ENCODE measurements at places on chromosomes 13 and 19.

GRCh38 chr13:100363874-100364273 is 224.7 kb downstream of the GGACT start:
- DNase-seq, result no peak

- DNase-seq, result no peak
These were observed 109.0 kb downstream of the STARD13 start for GRCh38 chr13:33176526-33176925.

DNA sequence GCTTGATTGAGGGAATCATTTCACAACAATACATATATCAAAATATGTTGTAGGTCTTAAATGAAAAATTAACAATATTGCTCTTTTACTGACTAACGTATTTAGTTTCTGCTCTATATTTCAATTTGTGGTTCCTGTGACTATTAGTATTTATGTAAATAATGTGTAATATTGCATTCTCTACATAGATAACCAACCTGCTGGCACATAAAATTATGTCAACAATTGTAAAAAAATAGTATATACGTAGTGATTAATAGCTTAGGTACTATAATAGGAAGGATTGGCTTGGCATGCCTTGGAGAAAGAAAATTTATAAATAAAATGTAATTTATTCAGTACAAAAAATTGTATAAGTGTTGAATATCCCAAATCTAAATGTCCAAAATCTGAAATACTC is 1336.1 kb downstream of the PCDH9 start:
- no peak for DNase-seq

- no peak for DNase-seq
These were observed 53.1 kb downstream of the USP12 start for GRCh38 chr13:27118428-27119054.

GRCh38 chr19:40512110-40512472 is 45.3 kb downstream of the SPTBN4 start:
- no peak for DNase-seq

DNA sequence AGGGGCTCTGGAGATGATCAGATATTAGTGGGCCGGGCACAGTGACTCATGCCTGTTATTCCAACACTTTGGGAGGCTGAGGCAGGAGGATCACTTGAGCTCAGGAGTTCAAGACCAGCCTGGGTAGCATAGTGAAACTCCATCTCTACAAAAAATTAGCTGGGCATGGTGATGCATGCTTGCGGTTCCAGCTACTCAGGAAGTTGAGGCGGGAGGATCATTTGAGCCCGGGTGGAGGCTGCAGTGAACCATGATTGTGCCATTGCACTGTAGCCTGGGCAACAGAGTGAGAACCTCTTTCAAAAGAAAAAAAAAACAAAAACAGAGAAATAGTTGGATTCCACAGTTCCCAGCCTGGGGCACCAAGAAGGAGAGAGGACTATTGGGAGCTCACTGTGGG is 17.9 kb upstream of the SHFL start:
- no peak for DNase-seq

- no peak for DNase-seq
These were observed 34.9 kb upstream of the C19orf12 start for GRCh38 chr19:29750001-29750400.

- peak; percentile 85 for DNase-seq
These were observed 572 bp downstream of the UCHL3 start for GRCh38 chr13:75550159-75550567.

- peak; percentile 79 for DNase-seq
These were observed 153.5 kb downstream of the HS6ST3 start for GRCh38 chr13:96243376-96243775.

GRCh38 chr13:38309397-38309796 is 40.3 kb upstream of the UFM1 start:
- DNase-seq, result peak; percentile 60

GRCh38 chr19:1235625-1236538 is 1.9 kb downstream of the CBARP start:
- peak; percentile 50 for DNase-seq

- no peak for DNase-seq
These were observed 5.8 kb upstream of the OPA3 start for GRCh38 chr19:45590300-45591003.

- DNase-seq, result no peak
These were observed 1.5 kb downstream of the SLC25A23 start for GRCh38 chr19:6457958-6458694.

GRCh38 chr13:55155046-55155445 is 1985.7 kb upstream of the PRR20A start:
- no peak for DNase-seq

DNA sequence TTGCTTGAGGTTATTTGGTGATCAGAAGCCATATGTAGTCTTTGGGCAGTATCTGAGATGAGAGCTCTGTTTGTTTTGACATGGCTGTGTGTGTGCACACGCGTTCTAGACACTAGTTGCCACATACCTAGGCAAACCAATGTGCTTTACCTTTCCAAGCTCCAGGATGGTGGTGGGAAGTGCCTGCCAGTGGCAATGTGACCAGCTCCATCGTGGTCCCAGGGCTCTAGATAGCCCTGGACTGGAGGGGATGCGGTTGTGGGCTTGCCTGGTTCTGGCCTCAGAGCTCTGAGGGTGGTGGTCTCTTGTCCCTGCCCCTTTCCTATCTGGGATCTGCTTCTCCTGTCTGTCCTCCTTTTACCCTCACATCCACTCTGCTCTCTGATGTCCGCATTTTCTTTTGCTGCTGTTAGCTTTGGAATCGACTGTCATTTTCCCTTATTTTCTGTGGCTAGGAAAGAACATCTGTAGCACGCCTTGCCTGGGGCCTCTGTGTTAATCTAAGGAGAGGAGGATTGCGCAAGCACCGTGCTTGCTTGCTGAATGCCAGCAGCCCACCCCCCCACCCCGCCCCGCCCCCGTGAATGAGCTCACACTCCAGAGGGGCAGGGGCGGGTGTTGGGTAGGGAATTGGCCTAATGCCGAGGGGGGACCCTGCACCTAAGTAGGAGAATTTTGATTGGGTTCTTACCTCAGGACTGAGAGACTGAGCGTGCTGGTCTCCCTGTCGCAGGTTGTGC is 89.5 kb downstream of the ARHGEF7 start:
- no peak for DNase-seq

DNA sequence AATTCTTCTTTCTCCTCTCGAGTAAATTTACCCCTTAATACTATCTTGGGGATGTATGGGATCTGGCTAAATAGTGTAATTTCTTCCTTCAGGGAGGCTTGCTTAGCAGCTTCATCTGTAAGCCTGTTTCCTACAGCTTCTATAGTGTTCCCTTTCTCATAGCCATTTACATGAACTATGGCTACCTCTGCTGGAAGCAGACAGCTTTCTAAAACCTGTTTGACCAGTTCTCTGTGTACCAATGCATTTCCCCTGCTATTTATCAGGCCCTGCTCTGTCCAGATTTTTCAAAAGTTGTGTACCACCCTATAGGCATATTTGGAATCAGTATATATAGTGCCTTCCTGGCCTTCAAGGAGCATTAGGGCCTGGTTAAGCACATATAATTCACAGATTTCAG is 113.6 kb upstream of the PCDH9 start:
- DNase-seq, result no peak

DNA sequence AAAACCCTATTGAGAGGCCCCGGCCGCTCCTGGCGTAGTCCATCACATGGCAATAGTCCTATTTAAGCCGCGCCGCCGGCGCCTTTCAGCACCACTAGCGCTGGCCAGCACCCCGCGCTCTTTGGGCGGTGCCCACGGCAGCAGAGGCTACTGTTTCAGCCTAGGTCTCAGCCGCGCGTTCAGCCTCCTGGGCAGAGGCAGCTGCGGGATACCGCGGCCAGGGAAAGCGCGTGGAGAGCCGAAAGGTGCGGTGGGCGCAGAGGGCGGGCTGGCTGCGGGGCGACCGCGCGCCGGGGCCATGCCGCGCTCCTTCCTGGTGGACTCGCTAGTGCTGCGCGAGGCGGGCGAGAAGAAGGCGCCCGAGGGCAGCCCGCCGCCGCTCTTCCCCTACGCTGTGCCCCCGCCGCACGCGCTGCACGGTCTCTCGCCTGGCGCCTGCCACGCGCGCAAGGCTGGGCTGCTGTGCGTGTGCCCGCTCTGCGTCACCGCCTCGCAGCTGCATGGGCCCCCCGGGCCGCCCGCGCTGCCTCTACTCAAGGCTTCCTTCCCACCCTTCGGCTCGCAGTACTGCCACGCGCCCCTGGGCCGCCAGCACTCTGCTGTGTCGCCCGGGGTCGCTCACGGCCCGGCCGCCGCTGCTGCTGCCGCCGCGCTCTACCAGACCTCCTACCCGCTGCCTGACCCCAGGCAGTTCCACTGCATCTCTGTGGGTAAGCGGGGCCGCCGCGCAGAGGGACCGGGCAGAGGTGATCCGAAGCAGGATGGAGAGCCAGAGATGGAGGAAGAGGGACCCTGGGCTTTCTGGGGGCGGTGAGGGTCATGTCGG is at the start of gene GSX1:
TSS of gene GSX1 (plus strand) at position 91 of the 826 bp plus-strand sequence. CDS start at position 299, 208 bp downstream.
- DNase-seq, result peak; percentile 73

DNA sequence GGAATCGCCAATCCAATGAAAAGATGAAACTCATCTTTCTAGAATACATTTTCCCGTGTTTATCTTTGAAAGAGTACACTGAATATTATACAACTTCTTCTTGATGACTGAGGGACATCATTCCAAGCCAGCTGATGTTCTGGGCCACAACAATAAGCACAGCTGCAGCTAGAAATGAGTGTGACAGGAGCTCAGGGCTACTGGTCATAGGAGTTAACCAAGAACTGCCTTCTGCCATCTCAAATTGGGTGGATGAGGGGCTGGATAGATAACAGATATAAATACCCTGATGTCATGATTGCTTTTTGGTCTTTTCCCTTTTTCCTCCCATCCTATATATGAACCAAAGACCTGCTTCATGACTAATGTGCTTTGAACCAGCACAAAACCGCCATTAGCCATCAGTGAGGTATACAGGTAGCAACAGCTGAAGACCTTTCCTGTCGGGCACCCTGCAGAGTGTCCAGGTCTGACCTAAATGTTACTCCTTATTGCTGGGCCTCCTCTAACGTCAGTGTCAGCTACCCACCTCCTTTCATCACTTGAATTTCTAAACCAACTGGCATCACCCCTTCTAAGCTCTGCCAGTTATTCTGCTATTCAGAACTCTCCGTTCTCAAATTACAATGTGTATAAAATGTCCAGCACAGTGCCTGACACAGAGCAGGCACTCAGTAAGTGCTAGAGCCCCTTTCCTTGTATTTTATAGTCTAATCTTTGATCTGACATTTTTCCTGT is 178.2 kb downstream of the ENOX1 start:
- no peak for DNase-seq

DNA sequence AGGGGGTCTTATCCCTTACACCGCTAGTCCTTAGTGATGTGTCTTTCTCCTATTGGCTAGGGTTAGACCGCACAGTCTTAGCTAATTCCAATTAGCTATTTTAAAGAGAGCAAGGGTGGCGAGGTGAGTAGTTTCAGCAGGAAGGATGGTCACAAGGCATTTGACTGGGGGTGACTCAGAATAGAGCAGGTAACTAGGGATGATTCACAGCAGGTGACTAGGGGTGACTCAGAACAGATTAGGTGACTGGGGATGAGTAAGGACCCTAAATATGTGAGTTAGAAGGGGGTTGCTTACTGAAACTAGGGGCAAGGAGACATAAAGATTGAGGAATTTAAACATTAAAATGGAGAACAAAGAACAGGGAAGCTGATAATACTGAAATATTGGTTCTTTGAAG is 64.3 kb downstream of the ZNF66 start:
- DNase-seq, result peak; percentile 74

DNA sequence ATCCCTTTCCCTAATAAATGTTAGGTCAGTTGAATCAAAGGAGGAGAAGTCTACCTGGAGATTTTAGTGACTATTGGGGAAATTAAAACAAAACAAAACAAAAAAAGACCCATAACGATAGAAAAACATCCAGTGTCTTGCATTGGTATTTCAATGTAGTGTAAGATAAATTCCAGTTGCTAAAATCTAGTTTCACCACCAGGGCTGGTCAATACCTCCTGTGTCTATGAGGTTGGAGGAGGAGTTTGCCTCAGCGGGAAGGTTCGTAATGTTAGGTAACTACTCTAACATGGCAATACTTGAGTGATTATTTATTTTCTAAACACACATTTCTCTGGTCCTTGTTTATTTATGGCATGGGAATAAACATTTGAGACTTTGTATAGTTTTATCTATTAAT is 483.2 kb downstream of the FGF9 start:
- no peak for DNase-seq

DNA sequence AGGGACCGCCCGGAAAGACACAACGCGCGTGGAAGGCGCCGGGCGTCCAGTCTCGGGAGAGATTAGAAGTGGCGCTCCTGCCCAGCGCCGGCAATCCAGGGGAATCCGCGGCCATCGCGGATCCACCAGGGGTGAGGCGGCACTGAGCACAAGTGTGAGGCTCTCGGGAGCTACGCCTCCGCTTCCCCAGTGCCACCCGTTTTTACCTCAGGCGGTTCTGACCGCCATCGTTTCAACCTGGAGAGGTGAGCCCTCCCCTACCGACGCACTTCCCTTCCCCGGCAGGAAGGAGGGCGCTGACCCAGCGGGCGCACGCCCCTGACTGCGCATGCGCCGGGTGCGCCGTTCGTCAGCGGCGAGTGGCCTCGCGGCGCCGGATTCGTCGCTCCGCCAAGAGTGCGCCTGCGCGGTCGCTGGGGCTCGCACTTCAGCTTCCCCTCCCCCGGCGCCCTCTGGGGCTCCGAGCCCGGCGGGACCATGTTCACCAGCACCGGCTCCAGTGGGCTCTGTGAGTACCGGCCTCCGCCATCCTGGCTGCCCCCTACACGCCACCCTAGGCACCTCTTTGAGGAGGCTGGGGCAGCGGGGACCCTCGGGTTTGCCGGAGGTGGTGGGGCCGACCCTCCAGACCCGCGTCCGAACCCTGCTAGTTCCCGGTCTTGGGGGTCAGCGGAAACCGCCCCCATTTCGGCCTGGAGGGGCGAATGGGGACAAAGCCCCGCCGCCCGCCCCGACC is at the start of gene UBAC2:
TSS of gene UBAC2 (plus strand) at position 423 of the 736 bp plus-strand sequence. CDS start at position 478, 55 bp downstream.
- DNase-seq, result peak; percentile 96

DNA sequence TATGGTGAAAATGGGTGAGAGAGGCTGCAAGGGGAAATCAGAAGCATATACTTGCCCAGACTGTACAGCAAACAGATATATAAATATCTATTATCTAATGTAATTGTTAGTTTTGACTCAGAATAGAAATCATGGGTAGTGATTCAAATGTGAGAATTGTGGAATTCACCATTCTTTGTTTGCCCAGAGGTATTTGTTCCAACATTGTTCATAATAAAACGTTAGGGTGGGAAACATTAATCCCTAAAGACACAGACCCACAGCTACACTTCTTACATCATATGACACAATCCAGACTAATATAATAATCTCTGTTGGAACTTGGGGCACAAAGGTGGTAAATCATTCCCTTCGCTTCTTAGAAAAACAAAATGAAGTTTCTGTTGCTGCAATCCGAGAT is 646.5 kb upstream of the SLITRK6 start:
- no peak for DNase-seq

GRCh38 chr19:56333506-56333905 is 18.9 kb upstream of the ZSCAN5A start:
- DNase-seq, result peak; percentile 69

GRCh38 chr13:76772241-76772640 is 114.0 kb downstream of the KCTD12 start:
- no peak for DNase-seq

DNA sequence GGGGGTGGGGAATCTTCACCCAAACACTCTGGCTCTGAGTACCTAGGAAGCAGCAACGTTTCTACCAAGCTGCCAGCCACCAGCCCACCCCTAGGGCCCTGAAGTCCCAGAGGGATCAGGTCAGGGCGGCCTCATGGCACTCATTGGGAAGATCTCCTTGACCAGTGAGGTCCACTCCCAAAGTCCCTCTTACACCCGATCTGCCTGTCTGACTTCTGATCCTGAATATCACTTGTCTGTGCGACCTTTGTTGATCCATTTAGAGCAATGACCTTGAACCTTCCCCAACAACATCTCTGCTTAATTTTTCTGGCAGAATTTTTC is 2.1 kb upstream of the GNA15 start:
- DNase-seq, result no peak
